ENCODE measurements at places on chromosomes 11 and 22.

DNA sequence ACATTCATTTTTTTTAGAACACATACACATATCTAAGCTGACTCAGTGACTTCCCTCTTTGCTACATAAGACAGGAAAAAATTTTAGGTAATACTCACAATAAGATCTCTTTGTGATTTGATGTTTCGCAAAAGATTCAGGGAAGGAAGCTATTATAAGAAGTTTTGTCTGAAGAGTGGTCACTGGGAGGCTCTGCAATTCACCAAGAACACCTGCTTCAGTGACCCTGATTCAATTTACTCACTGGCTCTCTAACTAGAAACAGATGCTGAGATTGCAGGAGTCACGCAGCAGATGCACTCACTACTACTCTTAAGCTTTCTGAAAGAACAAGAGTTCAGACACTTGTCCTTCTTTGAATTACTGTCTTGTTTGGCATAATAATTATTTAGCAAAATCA lies 193.6 kb upstream of the DDI1 start:
- no peak for DNase-seq

DNA sequence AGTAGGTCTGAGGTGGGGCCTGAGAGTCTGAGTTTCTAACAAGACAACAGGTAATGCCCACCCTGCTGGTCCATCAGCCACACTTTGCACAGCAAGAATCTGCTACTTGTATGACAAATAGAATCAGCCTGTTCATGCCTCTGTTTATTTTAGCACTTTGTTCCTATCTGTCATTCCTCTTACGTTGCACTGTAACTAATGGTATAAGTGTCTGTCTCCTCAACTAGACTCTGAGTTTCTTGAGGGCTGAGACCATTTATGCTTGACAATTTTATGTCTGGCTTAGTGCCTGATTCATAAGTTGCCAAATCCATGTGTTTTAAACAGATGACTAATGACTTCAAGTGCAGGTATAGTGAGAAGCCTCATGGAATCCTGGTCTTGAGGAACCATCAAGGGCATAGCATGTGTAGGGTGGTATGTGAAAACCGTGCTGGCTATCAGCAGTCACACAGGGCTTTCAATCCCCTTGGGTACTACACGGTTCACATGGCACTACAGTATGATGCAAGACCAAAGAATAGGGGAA lies 209.7 kb downstream of the C11orf91 start:
- no peak for DNase-seq

DNA sequence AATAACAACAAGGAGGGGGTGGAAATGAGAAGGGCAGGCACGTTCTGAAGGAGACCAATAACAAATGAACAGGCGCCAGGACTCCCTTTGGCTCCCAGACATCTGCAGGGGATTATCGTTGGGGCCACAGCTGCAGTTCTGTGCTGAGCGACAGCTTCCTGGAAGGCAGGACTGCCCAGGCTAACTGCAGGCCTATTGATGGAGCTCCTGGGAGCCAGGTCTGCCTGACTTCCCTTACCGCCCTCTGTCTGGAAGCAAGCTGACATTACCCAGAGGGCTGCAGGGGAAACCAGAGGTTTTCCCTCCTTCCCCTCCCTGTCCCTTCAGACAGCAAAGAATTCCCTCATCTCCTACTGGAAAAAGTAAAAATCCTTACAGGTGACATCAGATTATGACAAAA lies 5.0 kb downstream of the DRD2 start:
- DNase-seq, result no peak

DNA sequence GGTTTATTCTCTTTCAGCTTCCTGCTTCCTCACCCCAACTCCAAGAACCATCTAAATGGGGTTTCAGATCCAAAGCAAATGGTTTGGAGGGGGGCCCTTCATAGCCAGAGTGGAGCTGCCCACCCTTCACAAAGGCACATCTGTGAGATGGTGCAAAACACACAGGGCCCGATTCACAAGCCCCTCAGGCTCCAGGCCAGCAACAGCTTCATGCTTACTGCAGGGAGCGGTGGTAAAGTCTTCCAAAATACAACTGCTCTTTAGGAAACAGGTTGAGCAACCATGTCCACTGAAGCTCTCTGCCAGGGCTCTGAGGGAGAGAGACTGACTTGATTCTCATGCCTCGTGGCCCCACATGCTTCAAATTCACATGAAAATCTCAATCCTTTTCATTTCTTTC lies 213.0 kb upstream of the NARS2 start:
- DNase-seq, result no peak

DNA sequence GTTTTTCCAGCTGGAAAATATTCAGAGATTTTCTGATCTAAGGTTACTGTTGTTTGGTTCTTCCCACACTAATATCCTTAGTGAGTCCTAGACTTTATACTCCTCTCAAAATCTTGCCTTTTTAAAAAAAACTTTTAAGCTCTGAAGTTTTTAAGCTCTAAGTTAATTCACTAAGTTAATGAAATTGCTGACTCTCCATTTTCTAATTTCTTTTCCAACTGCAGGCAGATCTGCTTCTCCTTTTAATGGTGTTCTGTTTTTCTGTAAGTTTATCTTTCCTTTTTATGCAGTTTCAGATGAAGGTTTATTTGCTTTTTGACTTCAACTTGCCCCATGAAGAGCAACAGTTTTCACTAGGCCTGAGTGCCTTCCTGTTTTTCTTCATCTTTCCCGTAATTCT lies 125.8 kb upstream of the ARHGAP42 start:
- no peak for DNase-seq

DNA sequence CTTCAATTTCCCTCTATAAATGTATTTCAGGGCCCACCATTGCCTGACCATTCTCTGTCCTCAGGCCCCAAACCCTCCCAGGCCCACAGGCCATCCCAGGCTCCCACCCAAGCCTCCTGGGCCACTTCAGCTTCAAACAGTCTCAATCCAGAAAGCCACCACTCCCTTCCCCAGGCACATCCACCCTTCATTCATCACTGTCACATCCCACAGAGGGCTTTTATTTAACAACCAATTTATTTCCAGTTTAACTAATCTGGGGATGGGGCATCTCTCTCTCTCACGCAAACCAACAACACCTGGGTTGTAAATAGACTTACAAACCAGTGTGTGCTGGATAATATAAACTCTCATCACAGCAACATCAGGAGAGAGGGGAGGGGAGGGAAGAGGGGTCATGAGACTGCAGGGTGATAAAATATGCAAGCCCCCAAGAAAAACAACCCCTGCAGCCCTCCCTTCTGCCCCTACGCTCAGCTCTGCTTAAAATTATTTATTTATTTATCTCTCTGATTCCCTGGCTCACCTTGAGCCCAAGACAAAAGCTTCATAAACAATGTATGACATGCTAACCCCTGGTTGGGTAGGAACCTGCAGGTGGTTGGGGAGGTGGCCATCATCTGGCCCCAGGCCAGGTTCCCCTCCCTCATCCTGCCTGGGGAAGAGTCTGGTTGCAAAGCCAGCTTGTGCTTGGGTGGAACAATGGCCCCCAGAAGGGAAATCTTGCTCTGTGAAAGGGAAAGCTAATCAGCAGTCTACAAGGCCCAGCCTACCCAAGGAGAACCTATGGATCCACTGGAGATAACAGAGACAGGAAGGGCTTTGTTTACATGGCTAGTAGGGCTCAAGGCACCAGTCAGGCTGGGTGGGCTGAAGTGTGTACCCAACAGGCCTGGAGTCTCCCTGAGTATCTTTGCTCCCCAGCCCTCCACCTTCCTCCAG lies 359.2 kb downstream of the BUD13 start:
- DNase-seq, result no peak

DNA sequence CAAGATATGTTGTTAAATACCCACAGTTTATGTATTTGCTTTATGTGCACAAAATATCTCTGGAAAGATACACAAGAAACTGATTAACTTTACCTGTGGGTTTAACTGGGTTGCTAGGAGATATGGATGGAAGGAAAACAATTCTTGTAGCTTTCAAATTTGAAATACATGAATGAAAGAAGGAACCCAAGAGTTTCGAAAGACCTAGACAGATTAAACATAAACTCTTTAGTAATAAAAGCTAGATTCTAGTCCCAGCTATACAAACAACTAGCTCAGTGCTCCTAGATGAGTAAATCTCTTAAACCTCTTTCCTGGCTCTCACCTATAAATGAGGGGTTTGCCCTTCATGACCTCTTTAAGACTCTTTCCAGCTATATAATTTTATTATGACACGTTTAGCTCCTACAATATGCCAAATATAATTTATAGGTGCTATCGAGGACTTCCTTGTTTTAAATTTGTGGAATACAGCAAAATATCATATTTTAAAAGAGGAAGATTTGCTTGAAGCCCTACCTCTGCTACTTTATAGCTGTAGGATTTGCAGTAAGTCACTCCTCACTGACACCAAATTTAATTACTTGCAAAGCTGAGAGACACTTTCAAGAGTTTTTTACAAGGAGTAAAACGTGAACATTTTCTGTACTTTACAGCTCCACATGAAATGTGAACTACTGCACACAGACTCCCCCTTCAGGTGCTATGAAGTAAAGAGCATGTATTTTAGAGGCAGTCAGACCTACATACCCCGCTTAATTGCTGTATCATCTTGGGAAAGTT lies 50.7 kb downstream of the RRAS2 start:
- no peak for DNase-seq

DNA sequence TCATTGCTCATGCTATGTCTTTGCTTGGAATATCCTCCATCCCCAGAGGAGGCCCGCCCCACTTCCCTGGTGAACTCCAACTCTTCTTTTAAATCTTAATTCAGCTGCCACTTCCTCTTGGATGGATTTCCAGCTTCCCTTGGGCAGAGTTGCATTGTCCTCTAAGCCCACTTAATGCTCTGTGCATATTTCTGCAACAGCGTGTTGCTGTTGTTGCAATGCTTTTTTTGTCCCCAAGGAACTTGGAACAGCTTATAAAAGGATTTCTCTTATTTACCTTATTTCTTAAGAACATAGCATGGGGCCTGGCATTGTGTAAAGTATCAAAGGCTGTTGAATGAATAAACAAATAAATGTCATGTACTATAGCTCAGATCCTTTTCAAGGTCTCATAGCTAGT lies 507.4 kb downstream of the METTL15 start:
- DNase-seq, result no peak
